Kidney epithelial cell (primary cell): ENCODE measurements at places on chromosomes 2 and 18. TPM values are rescaled to one million over a fixed set of nuclear protein-coding genes. Genes with fewer than 3 reads are reported as not detected.

Gene MOGAT1
- total RNA-seq, result not detected in 2 replicates

Gene RIT2
- total RNA-seq, result not detected in 2 replicates

Gene TUBA3D
- total RNA-seq, result not detected in 2 replicates

DNA sequence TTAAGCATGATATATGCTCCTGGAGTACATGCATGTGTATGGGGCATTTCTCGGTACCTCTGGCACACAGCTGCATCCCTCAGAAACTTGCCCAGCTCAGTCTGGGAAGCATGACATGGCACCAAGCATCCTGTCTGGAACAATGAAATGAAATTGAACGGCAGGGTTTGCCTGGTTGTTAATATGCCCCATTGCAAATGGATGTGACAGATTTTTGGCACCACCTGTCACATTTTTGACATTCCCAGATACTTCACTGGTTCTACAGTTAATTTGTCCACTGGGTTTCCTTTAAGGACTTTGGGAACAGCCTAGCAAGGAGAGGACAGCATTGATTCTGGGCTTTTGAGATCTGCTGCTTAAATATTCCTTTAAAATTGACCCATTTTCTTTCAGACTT is 305.8 kb downstream of the TSN start:
- DNase-seq, result no peak

- DNase-seq, result no peak
Measured at GRCh38 chr2:39094717-39095363, 26.0 kb downstream of the SOS1 start.
